ENCODE measurements at places on chromosomes 16 and 17. TPM values are rescaled to one million over a fixed set of nuclear protein-coding genes. Genes with fewer than 3 reads are reported as not detected.

GRCh38 chr16:50494501-50495491 lies 53.4 kb upstream of the NKD1 start:
- DNase-seq: no peak

DNA sequence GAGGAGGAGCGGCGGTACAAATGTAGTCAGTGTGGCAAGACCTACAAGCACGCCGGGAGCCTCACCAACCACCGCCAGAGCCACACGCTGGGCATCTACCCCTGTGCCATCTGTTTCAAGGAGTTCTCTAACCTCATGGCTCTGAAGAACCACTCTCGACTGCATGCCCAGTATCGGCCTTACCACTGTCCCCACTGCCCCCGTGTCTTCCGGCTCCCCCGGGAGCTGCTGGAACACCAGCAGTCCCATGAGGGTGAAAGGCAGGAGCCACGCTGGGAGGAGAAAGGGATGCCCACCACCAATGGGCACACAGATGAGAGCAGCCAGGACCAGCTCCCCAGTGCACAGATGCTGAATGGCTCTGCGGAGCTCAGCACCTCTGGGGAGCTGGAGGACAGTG lies 2.8 kb downstream of the ZNF646 start:
- DNase-seq: no peak

DNA sequence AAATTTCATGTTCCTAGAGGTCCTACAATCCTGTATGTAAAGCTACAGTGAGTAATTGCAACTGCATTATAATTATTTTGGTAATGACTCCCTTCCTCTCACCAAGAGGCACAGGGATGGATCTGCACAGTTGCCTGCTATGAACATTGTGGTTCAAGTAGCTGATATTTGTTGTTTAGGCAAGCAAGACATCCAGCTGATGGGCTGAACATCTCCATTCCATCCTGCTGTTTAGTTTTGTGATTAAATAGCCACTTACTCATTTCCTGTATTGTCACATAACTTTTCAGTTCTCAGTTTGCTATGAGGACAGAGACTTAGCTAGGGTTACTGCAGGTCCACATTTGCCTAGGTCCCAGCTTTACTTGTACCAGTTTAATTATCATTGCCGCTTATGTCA lies 181.2 kb upstream of the TBX2 start:
- DNase-seq: no peak

DNA sequence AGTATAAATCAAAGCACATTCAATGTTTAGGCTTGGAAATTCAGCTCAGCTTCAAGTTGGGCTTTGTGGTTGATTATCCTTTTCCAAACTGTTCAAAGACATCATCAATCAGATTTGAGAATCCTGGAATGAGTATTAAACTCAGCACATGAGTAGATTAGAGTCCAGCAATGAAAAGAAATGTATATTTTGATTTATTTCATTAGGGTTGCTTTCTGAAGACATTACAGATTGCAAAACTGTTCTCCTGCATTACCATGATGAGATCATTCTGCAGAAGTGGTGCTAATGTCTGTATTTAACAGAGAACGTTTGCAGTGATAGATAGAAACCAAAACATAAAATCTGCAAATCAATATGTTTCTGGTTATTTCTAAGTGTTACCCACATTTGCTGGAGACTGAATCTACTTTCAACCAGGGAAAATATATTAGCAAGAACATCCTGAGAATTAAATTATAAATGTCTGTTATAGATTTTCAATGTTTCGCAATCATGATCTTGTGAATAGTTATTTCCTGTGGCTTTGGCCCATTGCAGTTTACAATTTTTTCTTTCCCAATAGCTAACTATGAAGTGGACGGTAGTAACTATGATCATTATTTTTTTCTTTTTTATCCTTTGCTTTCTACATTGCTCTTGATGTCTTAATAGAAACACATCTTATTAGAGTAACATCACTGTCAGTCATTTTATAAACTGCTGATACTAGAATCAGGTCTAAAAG lies 1125.7 kb upstream of the GOT2 start:
- no peak for DNase-seq

SLC16A6 gene
- total RNA-seq: 6.5 TPM

ODAD4 gene
- total RNA-seq: 0.65 TPM

Measured in activated naive CD8-positive, alpha-beta T cell treated with anti-CD3 and anti-CD28 coated beads, Interleukin-2, amount 10 ng/mL, durations not matched to agents 7 days and 5 days (primary cell).